ENCODE measurements at places on chromosomes 11 and 22.

DNA sequence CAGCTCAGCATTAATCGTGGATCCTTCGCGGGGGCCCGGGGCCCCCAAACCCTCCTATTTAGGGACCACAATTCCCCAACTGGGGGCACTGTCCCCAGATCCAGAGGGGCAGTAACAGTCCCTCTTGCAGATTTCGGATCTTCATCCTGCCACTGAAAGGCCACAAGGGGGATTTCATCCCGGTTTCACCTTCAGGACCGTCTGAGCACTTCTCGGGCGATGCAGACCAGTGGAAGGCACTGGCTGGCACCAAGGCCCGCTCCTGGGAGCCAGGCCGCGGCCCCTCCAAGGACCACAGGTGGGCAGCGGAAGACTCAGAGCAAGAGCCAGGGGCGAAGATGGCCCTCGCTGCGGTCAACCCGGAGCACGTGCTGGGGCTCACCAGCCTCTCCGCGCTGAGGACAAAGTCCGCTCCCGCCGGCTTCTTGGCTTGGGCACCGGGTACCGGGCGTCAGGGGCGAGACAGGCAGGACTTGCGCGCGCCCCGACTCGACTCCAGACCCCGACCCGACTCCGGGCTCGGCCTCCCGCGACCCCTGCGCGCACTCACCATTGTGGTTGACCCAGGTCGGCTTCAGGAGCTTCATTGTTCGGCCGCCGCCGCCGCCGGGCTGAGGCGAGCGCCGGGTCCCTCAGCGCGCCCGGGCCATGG is 517 bp downstream of the HIRA start:
- no peak for DNase-seq

GRCh38 chr22:46674906-46675305 is 54.7 kb downstream of the GRAMD4 start:
- peak; percentile 20 for DNase-seq

DNA sequence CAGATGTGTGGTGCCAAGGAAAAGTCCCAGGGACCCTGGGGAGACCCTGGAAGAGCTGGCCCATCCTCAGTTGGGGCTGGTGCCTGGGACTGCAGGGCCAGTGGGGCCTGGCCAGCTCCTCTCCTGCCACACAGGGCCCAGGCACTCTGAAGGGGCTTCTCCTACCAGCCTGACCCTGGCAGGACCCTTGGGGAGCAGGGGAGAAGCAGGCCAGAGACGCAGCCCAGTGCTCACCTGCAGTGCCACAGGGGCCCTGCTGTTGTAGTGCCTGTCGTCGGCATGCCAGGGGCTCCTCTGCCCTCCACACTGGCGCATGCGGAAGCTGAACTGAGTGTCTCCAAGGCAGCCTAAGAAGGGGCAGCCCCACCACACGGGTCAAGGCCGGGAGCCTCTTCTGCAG is 9.1 kb downstream of the DENND6B start:
- no peak for DNase-seq

DNA sequence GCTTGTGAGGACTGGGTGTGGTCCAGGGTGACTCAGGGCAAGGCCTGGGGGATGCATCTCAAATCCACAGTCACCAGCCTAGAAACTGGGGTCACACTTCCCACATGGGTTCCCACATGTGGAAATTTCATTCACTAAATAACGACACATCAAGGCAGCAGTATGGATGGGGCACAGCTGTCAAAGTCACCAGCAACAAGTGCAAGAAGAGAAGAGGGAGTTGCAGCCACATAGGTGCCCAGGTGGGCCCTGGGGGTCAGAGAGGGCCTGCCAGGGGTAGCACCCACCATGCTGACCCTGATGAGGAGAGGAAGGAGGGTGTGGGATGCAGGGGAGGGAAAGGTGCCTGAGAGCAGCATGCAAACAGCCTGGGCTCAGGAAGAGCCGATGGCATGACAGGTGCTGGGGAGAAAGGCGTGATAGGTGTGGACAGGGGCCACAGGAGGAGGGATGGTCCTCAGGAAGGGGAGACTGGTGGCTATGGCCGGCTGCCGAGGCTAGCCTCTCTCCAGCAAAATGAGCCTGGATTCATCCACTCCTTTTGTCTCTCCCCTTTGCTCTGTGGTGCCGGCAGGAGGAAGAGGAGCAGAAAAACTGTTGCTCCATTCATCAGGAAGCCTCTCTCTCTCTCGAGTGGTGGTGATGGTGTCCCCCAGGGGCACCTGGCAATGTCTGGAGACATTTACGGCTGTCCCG is 22.3 kb downstream of the DGCR6L start:
- DNase-seq: no peak

- no peak for DNase-seq
These were observed 3.1 kb downstream of the GRIK4 start for GRCh38 chr11:120514541-120515121.

- DNase-seq: no peak
These were observed 63.7 kb downstream of the MICAL2 start for GRCh38 chr11:12174128-12174476.

- peak; percentile 31 for DNase-seq
These were observed 6.5 kb downstream of the ARSA start for GRCh38 chr22:50621356-50621880.

DNA sequence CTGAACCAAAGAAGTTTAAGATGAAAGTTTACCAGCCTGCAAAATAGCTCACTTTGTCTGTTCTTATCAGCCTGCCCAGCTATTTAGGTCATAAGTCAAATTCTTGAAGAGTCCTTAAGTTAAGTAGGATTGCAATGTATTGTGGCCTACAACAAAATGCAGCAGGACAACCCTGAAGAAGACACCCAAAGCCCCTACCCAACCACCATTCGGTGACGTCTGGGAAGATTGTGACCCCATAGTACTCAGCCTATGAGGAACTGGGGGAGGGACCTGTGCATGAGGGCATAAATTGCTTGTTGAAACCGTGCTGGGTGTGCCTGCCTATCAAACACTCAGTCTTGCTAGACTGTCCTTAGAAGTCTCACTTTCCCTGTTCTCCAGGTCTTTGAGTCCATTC is 50.5 kb upstream of the FDX1 start:
- no peak for DNase-seq

DNA sequence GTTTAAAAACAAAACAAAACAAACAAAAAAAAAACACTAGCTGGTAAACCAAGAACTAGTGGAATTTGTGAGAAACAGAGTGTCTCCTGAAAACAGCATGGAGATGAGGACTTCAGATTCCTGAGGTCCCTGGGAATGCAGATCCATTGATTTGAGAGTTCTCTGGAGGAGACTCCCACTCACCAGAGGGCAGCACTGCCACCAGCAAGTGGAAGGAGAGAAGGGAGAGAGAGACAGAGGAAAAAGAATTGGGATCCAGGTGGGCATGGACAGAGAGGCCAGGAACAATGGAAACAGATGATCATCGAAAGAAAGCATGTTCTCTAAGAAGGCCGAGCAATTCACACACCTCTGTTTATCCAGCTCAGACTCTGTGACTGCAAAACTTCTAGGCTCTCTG is 31.8 kb downstream of the ETS1 start:
- DNase-seq: no peak

DNA sequence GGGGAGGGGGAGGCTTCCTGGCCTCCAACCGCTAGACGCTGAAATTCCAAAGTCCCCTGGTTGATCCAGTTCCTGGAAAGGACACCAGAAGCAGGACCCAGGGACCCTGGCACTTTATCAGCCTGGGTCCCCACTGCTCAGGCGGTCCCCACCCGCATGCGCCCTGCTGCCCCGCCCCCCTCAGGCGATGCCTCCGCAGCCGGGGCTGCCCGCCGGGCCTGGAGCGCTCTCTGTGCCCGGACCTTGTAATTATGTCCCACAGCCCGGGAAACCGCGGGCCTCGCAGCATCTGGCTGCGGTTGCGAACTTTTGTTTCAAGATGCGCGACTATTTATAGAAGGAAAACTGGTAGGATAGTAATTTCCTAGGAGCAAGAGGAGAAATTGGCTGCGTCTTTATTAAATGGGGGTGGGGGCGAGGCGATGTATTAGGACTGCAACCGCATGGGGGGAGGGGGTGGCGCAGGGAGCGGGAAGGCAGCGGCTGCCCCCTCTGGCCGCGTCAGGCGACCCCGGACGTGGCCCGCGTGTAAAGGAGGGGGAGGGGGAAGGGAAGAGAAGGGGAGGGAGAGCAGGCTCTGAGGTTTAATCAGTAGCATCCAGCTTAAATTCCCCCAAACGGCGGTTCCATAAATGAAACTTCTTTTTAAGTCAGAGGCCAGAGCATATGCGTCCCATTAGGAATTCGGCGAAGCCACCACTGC is 6.1 kb downstream of the WNT7B start:
- DNase-seq: no peak

DNA sequence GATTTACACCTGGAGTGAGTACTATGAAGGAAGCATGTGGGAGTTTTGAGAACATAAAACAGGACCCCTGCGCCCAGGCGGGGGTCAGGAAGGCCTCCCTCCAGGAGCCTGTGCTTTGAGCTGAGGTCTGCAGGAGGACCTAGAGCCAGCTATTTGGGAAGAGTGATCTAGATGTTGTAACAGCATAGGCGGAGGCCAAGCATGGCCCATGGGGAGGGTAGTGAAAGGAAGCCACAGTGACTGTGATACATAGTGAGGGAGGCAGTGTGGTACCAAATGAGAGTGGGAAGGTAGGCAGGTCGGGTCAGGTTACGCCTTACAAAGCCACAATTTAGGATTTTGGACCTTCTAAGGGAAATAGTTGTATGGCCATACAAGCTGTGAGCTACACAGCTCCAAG is 147.5 kb downstream of the PARVA start:
- DNase-seq: no peak

DNA sequence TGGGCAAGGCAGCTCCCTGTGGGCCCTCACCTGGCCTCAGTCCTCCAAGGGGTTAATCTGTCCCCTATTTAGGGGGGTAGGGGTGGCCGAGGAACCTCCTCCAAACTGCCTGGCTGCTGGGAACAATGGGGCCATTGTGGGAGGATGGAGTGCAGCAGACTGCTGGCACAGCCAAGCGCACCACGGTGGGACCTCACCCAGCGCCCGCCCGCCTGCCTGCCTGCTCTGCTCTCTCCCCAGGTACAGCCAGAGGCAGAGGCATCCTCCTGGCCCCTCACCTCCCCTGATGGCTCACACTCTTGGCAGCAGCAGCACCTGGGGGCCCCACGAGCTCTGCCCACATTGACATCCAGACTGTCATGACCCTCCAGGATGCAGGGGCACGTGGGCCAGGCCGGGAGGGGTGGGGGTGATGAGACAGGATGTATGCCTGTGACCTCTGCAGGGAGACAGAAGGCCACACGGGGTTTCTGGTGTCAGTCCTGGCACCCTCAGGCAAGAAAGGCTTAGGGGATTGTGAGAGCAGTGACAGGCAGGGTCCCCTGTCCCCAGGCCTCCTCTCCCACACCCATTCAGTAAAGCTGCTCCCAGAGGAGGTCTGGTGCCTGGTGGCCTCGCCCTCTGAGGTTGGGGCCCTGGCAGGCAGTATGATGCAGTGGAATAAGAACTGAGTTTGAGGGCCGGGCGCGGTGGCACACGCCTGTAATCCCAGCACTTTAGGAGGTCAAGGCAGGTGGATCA is 11.4 kb downstream of the BCL9L start:
- DNase-seq: no peak

GRCh38 chr11:27514558-27514957 is 8.0 kb upstream of the LIN7C start:
- DNase-seq: no peak

DNA sequence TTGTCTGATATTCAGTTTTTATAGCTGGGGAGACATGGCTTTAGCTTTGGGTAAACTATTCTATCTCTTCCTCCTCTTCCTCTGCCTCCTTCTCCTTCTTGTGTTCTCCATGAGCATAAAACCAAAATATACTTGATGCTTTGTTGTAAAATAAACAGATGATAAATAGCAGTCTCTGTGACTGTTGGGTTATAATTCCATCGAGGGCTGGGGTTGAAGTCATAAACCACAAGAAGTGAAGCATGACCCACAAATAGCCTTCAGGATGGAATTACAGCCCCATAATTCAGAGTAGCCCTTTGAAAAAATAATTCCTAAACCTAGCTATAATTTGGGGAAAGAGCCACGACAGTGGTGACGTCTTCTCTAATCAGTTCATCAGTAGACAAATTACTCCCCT is 177.7 kb downstream of the SNX19 start:
- DNase-seq: no peak

GRCh38 chr11:99015634-99016454 is 4.9 kb upstream of the CNTN5 start:
- DNase-seq: no peak

DNA sequence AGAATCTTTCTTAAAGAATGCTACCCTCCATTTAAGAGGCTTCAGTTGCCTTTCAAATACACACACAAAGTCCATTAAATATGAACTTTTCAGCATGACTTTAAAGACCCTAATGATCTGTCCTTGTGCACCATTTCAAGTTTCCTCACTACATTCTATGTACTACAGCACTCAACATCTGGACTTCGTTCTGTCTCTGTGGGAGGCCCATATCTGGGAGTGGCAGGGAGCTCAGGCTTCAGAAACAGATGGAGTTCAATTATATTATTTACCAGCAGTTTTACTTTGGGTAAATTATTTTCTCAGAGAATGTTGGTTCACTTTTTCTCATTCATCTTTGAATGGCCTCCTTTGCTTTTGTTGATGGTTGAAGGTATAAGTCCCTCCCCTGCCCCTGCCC is 67.4 kb downstream of the ANO3 start:
- DNase-seq: no peak

DNA sequence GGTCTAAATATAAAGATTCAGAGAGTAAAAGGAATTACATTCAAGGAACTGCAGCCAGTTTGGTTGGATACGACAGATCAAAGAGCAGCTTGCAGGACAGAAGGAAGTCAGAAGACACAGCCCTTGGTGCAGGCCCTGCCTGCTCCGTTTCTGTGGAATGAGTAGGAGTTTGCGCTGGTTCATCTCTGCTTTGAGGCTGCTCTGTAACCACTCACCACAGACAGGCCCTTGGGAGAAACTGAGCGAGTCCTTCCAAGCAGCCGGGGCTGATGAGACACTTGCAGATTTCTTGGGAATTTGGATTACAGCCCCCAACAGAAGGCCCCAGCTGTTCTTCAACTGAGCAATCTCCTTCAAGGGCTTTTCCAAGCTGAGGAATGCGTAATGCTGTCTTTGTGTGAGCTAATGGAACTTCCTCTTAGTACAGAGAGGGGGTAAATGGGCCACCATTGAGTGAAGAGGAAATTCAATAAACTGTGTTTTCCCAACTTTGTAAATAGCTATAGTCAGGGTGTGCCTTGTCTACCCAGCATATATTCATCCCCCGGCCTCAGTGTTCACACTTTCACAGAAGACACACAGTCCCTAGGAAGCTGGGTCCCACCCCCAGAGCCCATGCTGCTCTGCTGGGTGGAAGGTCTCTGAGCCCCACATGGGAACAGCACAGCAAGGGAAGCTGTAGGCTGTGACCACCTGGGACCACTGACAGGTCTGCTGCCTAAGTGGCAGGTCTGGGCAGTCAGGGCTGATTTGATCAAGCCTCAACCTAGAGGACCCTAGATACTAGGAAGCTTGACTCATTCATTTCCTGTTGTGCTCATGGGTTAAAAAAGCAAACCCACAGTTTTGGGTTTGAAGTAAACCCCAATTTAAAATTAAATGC is 16.6 kb downstream of the IL10RA start:
- no peak for DNase-seq

DNA sequence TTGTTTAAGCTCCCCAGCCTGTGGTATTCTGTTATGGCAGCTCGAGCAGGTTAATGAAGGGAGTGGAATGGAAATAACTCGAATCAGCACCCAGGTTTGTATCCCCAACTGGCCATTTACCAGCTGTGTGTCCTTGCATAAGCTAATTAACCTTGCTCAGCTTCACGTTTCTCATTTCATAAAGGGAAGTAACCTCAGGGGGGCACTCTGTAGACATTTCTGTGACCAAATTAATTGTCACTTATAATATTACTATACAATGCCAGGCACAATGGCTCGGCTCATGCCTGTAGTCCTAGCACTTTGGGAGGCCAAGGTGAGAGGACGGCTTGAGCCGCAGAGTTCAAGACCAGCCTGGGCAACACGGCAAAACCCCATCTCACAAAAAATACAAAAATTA is 13.8 kb downstream of the ADA2 start:
- DNase-seq: no peak
